ENCODE measurements at places on chromosomes 1 and 21.

DNA sequence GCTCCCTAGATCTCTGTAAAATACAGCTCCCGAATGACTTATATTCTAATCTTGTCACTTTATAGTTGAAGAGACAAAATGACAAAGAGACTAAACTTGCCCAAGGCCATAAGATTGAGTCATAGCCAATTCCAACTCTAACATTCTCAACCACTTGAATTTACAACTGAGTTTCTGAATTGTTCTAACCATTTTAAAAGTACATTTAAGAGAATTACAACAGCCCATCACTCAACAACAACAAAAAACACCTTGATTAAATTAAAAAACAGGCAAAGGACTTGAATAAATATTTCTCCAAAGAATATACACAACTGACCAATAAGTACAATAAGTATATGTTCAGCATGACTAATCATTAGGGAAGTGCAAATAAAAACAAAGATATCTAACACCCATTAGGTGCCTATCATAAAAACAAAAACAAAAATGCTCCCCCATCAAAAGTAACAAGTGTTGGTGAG is 8.7 kb upstream of the ADCY10 start:
- no peak overlapping the region for H3K4me3 ChIP-seq
- no peak for DNase-seq
- H3K4me1 ChIP-seq, result peaks cover 39% of the 10 kb centered on the region
- no peaks in the 10 kb centered on the region for H3K36me3 ChIP-seq
- no peaks in the 10 kb centered on the region for H3K27me3 ChIP-seq

DNA sequence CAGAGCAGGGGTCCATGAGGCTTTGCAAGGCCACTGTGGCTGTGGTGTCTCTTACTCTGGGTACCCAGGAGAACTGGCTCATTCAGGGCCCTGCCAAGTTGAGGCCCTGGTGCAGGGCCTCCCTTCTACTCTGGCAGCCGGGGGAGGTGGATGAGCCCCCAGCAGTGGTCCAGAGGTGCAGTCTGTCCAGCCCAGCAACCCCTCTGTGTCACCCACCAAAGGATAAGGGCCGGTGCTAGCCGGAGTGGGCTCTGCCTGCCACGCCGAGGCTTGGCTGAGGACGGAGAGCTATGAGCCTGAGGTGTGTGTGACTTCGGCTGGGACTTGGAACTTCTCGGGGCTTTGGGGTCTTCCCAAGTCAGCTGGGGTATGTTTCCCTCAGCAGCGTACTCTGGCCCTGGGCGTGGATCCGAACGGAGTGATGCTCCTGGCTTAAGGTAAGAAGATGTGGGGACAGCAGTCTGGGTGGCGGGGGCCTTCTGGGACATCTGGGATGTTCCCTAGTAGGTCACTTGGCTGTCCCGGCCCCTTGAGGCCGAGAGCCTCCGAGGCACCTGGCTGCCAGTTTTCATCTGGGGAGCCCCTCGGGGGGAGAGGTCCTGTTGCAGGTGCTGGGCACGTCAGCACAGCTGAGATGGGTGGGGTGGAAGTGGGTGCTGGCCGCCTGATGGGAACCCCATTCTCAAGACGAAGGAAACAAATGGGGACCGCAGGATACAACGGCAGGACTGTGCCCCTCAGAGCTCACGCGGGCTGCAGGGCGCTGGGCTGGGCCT is 25.9 kb downstream of the RUNX3 start:
- no peaks in the 10 kb centered on the region for H3K4me1 ChIP-seq
- H3K27ac ChIP-seq, result no peak overlapping the region

DNA sequence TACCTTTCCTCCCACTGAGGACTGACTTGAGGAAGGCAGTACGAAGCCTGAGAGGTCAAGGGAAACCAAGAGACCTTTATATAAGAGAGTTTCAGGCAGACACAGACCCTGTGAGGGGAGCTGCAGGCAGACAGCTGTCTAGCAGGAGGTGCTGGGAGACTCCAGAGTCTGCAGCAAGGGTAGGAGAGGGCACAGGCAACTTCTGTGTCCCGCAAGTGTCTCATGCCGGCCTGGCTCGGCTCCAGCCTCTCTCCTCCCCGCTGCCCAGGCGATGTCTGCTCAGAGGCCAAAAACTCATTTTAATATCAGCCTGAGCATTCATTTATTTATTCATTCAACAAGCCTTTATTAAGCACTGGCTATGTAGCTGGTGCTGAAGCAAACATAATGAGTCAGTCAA is 83.0 kb downstream of the KIRREL1 start:
- H3K4me3 ChIP-seq, result no peak overlapping the region
- no peaks in the 10 kb centered on the region for H3K4me1 ChIP-seq
- H3K27ac ChIP-seq, result no peak overlapping the region

- DNase-seq, result peak; percentile 17
- peaks cover 3% of the 10 kb centered on the region for H3K4me1 ChIP-seq
- no peaks in the 10 kb centered on the region for H3K36me3 ChIP-seq
- H3K4me3 ChIP-seq, result no peak overlapping the region
- no peaks in the 10 kb centered on the region for H3K27me3 ChIP-seq
- H3K27ac ChIP-seq, result no peak overlapping the region
These were observed 4.7 kb upstream of the FTCD start for GRCh38 chr21:46159841-46160656.

DNA sequence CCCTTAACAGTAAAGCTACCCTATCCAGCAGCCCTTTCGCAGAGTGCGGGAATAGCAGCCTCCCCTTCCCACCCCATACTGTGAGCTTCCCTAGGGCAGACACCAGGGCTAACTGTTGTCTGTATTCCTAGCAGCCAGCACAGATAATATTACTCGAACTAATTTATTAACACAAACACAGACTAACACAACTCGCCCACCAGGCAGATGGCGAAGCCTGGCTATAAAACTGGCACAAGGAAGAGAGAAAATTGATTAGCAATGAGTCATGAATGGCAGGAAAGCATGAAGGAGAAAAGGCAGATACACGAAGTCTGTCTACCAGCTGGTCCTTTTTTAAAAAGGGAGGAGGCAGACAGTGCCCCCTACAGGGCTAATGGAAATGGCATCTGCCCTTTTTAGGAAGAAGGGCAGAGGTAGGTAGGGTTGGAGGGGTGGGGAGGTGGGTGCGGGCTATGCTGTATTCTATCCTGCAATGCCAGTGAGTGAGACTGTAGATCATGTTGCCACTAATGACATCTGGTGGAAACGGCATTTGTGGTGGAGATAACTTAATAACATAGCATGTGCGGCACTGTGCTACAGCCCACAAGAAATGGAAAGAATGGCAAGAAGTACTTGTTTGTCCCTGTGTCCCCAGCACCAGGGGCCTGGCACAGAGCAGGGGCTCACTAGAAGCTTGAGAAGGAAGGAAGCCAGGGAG is 30.6 kb upstream of the CTPS1 start:
- H3K4me1 ChIP-seq, result no peaks in the 10 kb centered on the region
- no peaks in the 10 kb centered on the region for H3K36me3 ChIP-seq
- peak; percentile 62 for DNase-seq

- H3K36me3 ChIP-seq, result no peaks in the 10 kb centered on the region
- H3K27me3 ChIP-seq, result no peaks in the 10 kb centered on the region
- DNase-seq, result no peak
- H3K4me1 ChIP-seq, result no peaks in the 10 kb centered on the region
- no peak overlapping the region for H3K27ac ChIP-seq
- H3K4me3 ChIP-seq, result no peak overlapping the region
These were observed 1.2 kb downstream of the ASCL5 start for GRCh38 chr1:201125800-201126199.

DNA sequence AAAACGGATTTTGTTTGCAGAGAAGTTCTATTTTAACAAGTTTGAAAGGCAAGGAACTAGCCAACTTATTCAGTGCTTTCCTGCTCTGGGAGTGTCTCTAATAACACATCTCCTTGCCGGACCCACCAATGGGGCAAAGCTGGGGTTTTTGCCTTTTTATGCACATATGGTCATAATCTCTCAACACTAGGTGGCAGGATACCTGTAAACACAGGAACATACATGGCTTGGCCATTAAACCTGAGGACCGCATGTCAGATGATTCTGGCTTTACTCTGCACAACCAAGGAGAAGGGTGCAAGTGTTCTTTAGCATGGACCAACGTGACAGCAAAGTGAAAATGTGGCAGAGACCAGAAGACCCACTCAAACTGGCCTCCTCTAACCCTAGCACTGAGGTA is 4.9 kb downstream of the TMEM9 start:
- no peak overlapping the region for H3K27ac ChIP-seq
- no peaks in the 10 kb centered on the region for H3K27me3 ChIP-seq
- H3K4me1 ChIP-seq, result peaks cover 6% of the 10 kb centered on the region
- peaks cover 10% of the 10 kb centered on the region for H3K36me3 ChIP-seq
- DNase-seq, result peak; percentile 55
- no peak overlapping the region for H3K4me3 ChIP-seq

DNA sequence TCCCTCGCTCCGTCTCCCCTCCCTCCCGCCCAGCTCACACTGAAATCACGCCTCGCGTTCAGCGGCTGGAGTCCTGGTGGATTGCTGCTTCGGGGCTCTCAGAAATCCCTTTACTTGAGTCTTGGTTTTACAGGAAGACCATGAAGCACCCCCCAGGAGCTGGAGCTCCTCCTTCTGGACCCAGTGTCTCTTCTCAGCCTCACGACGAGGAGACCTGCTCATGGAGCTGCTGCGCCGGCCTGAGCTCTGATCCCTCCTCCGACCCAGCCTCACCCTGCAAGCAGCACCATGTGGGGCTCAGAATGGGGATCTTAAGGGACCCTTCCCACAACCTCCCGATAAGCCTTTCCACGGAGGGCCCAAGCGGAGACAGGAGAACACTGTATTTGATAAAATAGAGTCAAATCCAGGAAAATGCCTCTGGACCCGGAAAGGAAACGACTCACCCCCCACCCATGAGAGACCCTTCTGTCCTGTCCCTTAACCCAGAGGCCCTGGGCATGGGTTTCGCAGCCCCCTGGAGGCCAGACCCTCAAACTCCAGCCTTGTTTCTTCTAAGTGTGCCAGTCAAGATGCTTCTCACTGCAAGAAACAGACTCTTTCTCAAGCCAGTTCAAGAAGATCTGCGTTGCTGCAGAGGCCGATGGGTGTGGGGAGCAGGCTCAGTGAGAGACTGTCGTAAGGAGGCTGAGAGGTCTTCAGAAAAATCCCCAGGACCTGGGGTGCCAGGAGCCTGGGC is 26.1 kb downstream of the PDE9A start:
- H3K36me3 ChIP-seq, result no peaks in the 10 kb centered on the region
- H3K27ac ChIP-seq, result no peak overlapping the region
- DNase-seq, result no peak
- no peaks in the 10 kb centered on the region for H3K4me1 ChIP-seq
- no peaks in the 10 kb centered on the region for H3K27me3 ChIP-seq

DNA sequence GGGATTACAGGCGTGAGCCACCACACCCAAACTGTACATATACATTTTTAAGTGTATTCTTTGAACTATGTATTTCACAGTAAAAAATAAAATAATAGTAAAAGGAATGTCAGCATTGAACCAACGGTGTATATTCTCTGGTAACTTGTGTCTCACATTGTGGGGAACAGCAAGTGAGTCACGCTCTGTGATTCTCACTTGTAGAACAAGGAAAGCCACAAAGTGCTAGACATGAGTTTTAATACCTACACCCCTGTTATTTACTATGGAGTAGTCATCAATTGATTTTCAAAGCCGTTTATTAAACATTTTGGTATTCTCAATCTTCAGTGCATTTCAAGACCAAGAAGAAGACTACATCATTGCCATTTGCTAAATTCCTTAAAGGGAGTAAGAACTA is 197.2 kb downstream of the GPATCH2 start:
- H3K36me3 ChIP-seq, result no peaks in the 10 kb centered on the region
- no peak overlapping the region for H3K4me3 ChIP-seq
- H3K27me3 ChIP-seq, result no peaks in the 10 kb centered on the region
- DNase-seq, result no peak

- no peaks in the 10 kb centered on the region for H3K36me3 ChIP-seq
- no peaks in the 10 kb centered on the region for H3K4me1 ChIP-seq
- DNase-seq, result no peak
- H3K4me3 ChIP-seq, result no peak overlapping the region
- H3K27ac ChIP-seq, result no peak overlapping the region
These were observed 542.5 kb downstream of the OMA1 start for GRCh38 chr1:58003988-58004387.

- H3K4me1 ChIP-seq, result no peaks in the 10 kb centered on the region
- H3K27me3 ChIP-seq, result peaks cover 2% of the 10 kb centered on the region
- H3K4me3 ChIP-seq, result no peak overlapping the region
- H3K36me3 ChIP-seq, result no peaks in the 10 kb centered on the region
- no peak overlapping the region for H3K27ac ChIP-seq
- DNase-seq, result no peak
These were observed 1.8 kb downstream of the PLEKHO1 start for GRCh38 chr1:150151291-150152181.

- peak; percentile 10 for DNase-seq
- peak overlapping the region; percentile 59 for H3K27ac ChIP-seq
- H3K4me3 ChIP-seq, result no peak overlapping the region
- H3K36me3 ChIP-seq, result no peaks in the 10 kb centered on the region
- no peaks in the 10 kb centered on the region for H3K27me3 ChIP-seq
These were observed 9.5 kb upstream of the SLC2A5 start for GRCh38 chr1:9078752-9079500.

DNA sequence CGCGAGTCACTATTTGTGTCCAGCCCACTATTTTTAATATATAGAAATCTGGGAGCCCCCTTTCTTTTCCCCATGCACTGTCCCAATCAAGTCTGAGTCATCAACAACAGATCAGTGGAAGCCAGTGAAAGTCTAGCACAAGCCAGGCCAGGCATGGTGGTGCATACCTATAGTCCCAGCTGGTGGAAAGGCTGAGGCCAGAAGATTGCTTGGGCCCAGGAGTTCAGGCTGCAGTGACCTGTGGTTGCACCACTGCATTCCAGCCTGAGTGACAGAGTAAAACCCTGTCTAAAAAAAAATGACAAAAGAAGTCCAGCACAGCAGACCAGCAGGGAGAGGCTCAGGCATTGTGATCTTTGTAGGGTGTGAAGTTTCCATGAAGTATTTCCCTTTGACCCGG is 9.0 kb upstream of the RPL5 start:
- H3K4me1 ChIP-seq, result peaks cover 33% of the 10 kb centered on the region
- DNase-seq, result peak; percentile 76
- H3K36me3 ChIP-seq, result no peaks in the 10 kb centered on the region

GRCh38 chr21:34031835-34032370 is 41.5 kb upstream of the MRPS6 start:
- no peak overlapping the region for H3K27ac ChIP-seq
- H3K36me3 ChIP-seq, result no peaks in the 10 kb centered on the region
- no peak overlapping the region for H3K4me3 ChIP-seq
- no peaks in the 10 kb centered on the region for H3K27me3 ChIP-seq
- DNase-seq, result no peak
